ENCODE measurements at places on chromosomes 5 and 9.

- no peak for DNase-seq
Measured at GRCh38 chr5:76406014-76406413, 2.9 kb downstream of the IQGAP2 start.

DNA sequence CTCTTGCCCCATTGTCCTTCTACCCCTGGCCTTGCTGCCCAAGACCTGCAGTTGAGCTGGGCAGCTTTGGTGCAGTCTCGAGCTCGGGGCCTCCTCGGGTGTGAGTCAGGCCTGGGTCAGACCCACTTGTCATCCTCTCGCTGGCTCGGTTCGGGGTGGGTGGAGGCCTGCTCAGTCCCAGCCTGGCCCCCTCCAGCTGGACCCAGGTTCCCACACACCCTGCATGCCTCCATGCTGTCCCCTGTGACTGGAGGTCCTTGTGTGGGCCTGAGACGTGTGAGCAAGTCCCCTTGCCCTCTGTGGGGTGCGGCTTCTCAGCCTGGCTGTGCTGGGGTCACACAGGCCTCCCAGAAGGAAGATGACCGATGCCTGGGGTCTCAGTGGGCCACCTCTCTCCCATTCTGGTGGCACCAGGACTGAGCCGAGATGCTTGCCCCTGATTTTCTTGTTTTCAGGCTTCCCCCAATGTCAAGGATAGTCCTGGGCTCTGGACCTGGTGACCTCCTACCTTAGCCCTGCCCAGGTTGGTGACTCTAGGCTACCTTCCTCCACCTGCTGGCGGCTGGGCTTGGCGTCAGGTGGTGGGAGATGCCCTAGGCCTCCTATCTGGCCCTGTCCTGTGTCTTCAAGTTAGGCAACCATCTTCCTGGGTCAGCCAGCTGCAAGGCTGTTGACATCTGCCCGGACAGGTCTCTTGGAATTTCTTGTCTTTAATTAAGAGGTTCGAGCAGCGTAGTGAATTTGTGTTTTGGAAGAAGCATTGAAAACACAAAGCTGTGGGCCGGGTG, 15.1 kb downstream of the WNK2 start:
- DNase-seq = no peak

DNA sequence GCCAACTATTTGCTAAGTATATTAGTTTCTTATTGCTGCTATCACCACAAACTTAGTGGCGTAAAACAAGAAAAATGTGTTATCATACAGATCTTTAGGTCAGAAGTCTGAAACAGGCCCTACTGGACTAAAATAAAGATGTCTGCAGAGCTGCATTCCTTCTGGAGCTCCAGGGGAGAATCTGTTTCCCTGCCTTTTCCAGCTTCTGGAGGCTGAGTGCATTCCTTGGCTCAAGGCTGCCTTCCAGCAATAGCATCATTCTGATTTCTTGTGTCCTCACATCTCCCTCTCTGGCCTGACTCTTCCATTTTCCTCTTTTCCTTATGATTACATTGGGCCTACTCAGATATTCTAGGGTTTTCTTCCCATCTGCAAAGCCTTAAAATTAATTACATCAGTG, 15.9 kb downstream of the MAN2A1 start:
- DNase-seq = no peak

DNA sequence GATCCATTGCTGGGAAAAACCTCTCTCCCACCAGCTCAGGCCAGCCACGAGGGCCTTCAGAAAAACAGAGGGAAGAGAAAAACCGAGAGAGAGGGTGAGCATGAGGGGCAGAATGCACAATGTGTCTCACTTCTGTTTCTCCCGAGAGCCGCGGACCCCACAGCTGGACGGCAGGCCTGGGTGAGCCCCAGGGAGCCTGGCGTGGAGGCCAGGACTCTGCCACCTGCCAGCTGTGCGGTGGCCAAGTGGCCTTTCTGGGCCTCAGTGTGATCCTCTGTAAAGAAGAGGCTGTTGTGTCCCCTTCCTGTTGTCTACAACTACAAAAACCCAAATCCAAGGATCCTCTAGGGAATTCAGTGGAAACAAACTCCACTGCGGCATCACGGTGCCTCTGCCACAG, 179.3 kb downstream of the PAX5 start:
- DNase-seq = no peak

DNA sequence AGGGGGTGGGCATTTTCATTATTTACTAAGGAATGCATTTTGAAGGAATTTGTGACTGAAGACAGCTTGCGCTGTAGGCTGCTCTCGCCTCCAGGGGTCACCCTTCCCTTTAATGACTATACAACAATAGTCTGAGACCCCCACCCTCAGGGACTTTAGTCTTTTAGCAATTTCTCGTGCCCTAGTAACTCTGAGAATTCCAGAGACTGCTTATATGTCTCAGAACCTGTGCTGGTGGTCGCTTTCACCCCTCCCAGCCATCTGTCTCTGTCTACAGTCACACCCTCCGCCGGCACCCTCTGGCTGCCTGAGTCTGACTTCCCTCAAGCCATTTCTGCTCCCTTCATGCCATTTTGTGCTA, 671.4 kb downstream of the NR2F1-AS1 start:
- DNase-seq = peak; percentile 48

DNA sequence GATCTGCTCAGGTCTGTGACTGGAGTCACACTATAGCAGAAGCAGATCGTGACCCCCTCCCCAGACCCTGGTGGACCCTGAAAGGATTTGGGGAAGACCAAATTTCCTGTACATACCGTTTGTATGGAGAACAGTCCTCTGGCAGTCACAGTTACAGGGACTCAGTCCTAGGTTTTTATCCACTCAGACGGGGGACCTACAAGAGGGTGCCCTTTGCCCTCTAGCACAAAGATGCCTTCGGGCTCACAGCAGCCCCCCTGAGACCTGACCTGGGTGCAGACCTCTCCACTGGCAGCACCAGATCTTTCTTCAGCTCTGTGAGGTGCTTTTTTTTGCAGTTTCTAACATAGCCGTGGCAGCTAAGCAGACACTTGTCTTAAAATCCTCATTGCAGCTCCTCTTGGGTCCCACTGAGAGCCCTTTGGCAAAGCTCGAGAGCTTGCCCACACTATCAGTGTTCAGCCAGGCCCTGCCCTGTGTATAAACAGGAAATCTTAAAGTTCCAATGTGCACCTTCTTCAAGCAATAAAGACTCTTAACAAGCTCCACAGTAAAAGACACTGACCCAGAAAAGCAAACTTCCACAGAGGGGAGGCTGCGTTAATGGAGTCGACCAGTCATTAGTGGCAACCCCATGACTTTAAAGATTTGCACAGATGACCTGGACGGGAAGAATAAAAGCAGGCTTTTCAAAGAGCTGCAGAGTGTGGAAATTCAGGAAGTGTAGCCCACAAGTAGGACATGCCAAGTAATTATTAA, 71.8 kb upstream of the LHFPL2 start:
- no peak for DNase-seq

DNA sequence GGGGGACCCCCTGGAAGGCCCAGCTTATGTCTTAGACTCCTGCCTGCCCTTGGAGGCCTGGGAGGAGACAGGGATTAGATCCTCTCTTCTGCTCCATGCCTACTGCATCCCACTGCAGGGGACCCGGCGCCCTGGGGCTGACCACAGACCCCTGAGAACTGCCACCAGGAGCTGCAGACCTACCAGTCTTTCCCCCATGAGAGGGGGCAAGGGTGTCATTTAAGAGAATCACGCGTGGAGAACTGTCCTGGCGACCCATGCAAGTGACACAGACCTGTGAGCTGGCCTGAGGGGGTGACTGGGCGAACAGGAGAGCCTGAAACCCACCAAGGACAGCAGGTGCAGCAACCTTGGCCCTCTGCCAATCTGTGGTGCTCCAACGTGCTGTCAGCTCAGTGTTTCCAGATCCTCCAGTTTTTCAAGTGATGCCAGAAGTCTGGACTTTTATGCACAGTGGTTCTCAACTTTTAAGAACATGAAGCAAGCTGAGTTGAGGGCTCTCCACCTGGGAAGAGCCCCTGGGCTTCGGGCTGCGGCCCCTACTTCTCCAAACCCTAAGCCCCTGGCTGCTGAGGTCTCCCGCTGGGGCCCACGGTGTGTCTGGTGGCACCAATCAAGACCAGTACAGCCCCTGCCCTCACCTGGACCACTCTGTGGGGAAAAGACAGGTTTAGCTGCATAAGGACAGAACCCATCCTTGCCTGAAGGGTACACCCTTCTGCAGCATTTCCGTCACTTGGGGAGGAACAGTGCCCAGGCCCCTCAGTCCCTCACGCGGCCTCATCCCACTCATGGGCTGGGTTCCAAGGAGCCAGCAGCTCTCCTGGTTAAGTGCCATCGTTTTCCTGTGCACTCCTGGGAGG, 18.2 kb downstream of the GFPT2 start:
- no peak for DNase-seq

- DNase-seq = no peak
Measured at GRCh38 chr5:109836280-109836679, 146.6 kb downstream of the MAN2A1 start.

DNA sequence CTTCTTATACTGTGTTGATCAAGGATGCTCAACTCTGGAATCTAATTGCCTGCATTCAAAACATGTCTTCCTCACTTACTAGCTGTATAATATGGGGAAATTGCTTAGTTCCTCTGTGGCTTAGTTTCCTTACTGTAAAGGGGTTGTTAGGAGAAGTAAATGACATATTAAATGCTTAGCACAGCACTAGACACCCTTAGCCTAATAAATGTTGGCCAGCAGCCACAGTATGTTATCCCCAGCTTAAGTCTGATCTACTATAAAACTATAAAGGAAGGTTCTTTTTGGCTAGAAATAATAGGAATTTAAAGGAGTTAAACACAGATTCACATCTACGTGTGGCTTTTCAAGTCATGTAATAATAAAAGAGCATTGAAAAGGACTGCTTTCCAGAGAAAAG, 232.4 kb downstream of the PCSK1 start:
- no peak for DNase-seq
